Brain (organoid and tissue), 16 donors: ENCODE measurements at places on chromosomes 5 and 9. TPM values are rescaled to one million over a fixed set of nuclear protein-coding genes. Genes with fewer than 3 reads are reported as not detected.

PCDHB16 gene
- 20.5 TPM for polyA plus RNA-seq

MLANA gene
- polyA plus RNA-seq: not detected

NEURL1B gene
- 40.1 TPM for polyA plus RNA-seq

SPATA31A3 gene
- not detected for polyA plus RNA-seq

IGFBPL1 gene
- 218 TPM for polyA plus RNA-seq

SLC4A9 gene
- not detected for polyA plus RNA-seq

SUSD3 gene
- polyA plus RNA-seq: 3.9 TPM

ZDHHC11 gene
- polyA plus RNA-seq: 3.7 TPM

ADGRD2 gene
- 5.0 TPM for polyA plus RNA-seq

ZNF883 gene
- polyA plus RNA-seq: 6.6 TPM

IL3 gene
- polyA plus RNA-seq: not detected

IL9 gene
- polyA plus RNA-seq: not detected

AFAP1L1 gene
- polyA plus RNA-seq: 6.2 TPM

OBP2B gene
- not detected for polyA plus RNA-seq

LCN10 gene
- 3.5 TPM for polyA plus RNA-seq

IFNA16 gene
- not detected for polyA plus RNA-seq

ACOT12 gene
- not detected for polyA plus RNA-seq

PCDHB5 gene
- 57.4 TPM for polyA plus RNA-seq

FOXD4 gene
- polyA plus RNA-seq: not detected

POLR1E gene
- 35.2 TPM for polyA plus RNA-seq

SH3PXD2B gene
- 16.3 TPM for polyA plus RNA-seq

CSF1R gene
- polyA plus RNA-seq: 13.2 TPM

WNT8A gene
- not detected for polyA plus RNA-seq

SH3TC2 gene
- polyA plus RNA-seq: 2.1 TPM

CXCL14 gene
- polyA plus RNA-seq: 34.7 TPM

HTR1A gene
- polyA plus RNA-seq: 0.24 TPM

WDR38 gene
- not detected for polyA plus RNA-seq

NEUROG1 gene
- polyA plus RNA-seq: 22.3 TPM

PCBD2 gene
- polyA plus RNA-seq: 2.7 TPM

HAND1 gene
- not detected for polyA plus RNA-seq

GFPT2 gene
- polyA plus RNA-seq: 3.2 TPM

ACTL7B gene
- not detected for polyA plus RNA-seq

RASA1 gene
- 14.2 TPM for polyA plus RNA-seq

TAF11L12 gene
- not detected for polyA plus RNA-seq

FCN2 gene
- not detected for polyA plus RNA-seq

SPATA31D4 gene
- not detected for polyA plus RNA-seq

GRHPR gene
- 213 TPM for polyA plus RNA-seq

ORM2 gene
- polyA plus RNA-seq: 0.49 TPM

SPINK13 gene
- polyA plus RNA-seq: not detected

OBP2A gene
- polyA plus RNA-seq: not detected

REEP2 gene
- 111 TPM for polyA plus RNA-seq

C1QTNF3 gene
- 2.4 TPM for polyA plus RNA-seq

PIP5K1B gene
- 2.5 TPM for polyA plus RNA-seq

PDLIM4 gene
- 15.9 TPM for polyA plus RNA-seq

LAMC3 gene
- polyA plus RNA-seq: 11.2 TPM

TRIM7 gene
- polyA plus RNA-seq: 0.22 TPM

ADAMTS2 gene
- polyA plus RNA-seq: 2.2 TPM

ITGA2 gene
- polyA plus RNA-seq: 1.0 TPM

OLFM1 gene
- 202 TPM for polyA plus RNA-seq

TMEFF1 gene
- polyA plus RNA-seq: 14.4 TPM

IRX2 gene
- polyA plus RNA-seq: 10.3 TPM

PCDHB7 gene
- polyA plus RNA-seq: 1.3 TPM

RGS3 gene
- polyA plus RNA-seq: 74.7 TPM

PDE8B gene
- polyA plus RNA-seq: 5.9 TPM
